HTR-8/SVneo (cell line): ENCODE measurements at places on chromosomes 5 and 9.
A peak's percentile ranks its signal among the peaks of the same experiment; 100 is the strongest.

DNA sequence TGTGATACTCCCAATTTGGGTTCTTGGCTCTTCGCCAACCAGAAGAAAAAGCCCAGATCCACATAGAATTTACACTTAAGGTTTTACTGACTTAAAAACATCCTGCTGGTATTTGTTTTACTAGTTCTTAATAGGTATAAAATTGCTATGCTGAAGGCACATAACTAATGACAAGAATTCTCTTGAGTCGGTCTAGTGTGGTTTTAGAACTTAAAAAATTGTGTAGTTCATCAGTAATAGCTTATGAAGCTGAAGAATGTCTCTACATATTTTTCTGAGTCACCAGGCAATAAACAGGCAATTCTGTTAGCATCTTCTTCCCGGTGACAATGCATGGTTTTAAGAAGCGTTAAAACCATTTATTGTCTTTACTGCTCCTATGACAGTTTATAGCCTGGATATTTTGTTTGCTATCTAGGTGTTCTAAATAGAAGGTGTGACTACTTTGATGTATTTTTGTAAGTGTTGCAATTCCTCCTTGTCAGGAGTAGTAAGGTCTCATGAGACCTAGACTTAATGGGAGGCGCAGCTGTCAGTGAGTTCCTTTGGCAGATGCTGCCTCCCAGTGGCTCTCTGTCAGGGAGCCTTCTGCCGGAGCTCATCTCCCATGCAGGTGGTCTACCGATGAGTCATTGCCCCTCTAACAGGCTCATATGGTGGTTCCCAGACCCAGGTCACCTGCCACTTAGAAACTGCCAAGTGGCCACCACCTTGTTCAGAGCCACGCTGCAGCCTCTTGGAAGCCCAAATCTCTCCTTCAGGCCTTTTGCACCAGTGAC is 173.8 kb downstream of the MAST4 start:
- peak; percentile 5 for DNase-seq

DNA sequence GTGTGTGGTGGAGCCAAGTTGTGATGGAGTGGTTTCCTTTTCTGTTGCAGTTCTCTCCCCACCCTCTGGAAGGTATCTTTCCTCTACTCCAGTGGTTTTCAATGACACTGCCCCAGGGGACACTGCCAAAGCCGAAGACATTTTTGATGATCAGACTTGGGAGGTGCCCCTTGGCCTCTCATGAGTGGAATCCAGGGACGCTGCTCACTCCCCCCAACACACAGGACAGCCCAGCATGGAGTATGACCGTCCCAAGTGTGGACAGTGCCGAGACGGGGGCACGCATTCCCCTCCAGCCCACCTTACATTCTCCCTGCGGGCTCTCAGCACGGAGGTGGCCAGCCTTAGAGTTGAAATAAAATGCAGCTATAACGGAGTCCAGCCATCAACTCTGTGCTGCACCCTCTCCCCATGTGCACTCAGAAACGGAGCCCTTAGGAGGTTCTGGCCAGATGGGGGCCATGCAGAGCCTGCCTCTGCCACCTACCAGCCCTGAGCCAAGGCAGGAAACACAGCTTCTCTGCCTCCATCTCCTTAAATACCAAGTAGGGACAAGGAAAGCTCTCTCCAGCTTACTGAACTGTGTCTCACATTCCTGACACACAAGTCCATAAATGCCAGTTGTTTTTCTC is 150.8 kb downstream of the ROR2 start:
- no peak for DNase-seq

GRCh38 chr9:130323051-130323745 is 57.6 kb downstream of the HMCN2 start:
- DNase-seq = no peak

DNA sequence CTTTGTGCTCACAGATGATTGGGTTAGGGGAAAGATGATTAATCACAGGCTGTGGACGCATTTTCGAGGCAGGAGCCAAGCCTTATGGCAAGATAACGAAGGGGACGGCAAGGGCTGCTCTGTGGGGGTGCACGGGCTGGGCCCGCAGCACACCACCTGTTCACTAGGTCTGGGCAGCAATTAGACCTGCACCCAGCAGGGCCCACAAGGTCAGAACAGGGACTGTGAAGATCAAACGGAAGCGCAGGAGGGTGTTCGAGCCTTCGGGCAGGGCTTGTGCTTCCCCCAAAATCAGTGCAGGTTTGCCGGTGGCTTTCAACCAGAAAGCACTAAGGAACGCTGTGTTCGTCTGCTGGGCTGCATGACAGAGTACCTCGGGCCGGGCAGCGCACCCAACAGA is 73.7 kb downstream of the UBE2QL1 start:
- no peak for DNase-seq

DNA sequence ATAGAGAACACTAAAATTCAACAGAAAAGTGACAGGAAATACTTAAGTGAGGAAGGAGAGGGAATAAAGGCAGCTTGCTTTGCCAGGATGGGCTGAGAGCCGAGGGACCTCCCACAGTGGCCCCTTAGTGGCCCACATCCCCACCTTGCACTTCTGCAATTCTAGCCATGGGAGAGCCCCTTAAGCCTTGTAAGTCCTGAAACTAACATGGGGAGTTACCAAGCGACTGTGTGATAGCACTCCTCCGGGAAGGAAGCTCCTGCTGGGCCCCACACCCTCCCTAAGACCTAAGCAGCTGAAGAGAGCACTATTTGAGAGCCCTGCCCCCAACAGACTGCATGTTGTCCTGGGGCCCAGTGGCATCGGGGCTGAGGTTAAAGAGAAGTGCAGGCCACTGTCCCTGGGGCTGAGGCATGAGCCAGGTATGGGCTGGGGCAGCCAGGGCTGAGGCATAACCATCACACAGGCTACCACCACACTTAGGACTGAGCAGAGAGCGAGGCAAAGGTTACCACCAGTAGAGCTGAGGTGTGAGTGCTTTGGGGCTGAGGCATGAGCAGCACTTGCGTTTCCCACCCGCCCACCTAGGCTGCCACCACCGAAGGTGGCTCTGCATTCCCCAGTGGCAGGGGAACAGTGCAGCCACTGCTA is 301.8 kb upstream of the TRPC7 start:
- DNase-seq = no peak

GRCh38 chr5:9558319-9558965 is 12.6 kb upstream of the SEMA5A start:
- no peak for DNase-seq

DNA sequence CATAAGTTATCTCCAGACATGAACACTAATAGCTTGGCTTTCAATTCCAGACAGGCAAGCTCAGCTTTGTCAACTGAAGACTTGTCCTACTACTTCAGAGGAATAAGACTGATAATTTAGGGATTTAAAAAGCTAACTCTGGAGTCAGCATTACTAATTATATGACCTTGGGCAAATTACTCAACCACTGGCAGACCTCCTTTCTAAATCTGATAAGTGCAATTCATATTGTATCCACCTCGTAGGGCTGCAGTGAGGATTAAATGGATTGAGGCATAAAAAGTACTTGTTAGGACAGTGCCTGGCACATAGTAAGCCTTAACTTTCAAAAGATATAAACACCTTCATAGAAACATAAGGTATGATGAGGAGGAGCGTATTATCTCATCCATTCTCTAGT is 104.4 kb downstream of the KLHL3 start:
- DNase-seq = no peak

GRCh38 chr9:38126730-38127129 is 57.7 kb upstream of the SHB start:
- no peak for DNase-seq

GRCh38 chr9:37027582-37028419 is 6.3 kb downstream of the PAX5 start:
- DNase-seq = peak; percentile 97

GRCh38 chr5:108661590-108662219 is 86.0 kb upstream of the FER start:
- no peak for DNase-seq

- DNase-seq = no peak
These were observed 1.1 kb downstream of the CRB2 start for GRCh38 chr9:123356851-123357742.
